IMR-90 (cell line): ENCODE measurements at places on chromosomes 16 and 17. TPM values are rescaled to one million over a fixed set of nuclear protein-coding genes. Genes with fewer than 3 reads are reported as not detected.

DNA sequence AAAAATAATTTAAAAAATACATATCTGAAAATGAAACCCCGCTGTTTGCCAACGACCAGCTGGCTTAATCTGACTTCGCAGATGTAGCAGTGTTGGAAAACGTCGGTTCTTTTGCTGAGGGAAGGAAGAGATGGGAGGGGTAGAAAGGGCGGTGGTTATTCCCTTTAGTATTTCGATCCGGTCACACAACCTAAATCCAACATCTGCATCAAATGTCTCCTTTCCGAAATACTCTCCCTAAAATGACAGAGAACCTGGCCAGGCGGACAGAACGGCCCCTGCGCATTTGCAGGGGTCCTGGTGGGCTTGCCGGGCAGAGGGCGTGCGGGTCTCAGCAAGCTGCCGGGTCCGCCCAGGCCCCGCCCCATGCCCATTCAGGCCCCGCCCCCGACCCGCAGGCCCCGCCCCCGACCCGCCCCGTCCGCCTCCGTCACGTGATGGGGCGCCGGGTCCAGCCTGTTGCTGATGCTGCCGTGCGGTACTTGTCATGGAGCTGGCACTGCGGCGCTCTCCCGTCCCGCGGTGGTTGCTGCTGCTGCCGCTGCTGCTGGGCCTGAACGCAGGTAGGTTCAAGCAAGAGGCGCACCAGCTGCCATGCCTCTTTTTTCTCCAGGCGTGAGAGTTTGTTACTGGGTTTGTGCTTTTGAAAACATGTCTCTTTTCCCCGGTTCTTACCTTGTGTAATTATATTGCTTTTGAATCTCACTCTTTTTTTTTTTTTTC lies at the start of gene SCPEP1:
TSS of gene SCPEP1 (plus strand) at position 459 of the 723 bp plus-strand sequence. CDS start at position 488, 29 bp downstream.
- DNase-seq = peak; percentile 70

DNA sequence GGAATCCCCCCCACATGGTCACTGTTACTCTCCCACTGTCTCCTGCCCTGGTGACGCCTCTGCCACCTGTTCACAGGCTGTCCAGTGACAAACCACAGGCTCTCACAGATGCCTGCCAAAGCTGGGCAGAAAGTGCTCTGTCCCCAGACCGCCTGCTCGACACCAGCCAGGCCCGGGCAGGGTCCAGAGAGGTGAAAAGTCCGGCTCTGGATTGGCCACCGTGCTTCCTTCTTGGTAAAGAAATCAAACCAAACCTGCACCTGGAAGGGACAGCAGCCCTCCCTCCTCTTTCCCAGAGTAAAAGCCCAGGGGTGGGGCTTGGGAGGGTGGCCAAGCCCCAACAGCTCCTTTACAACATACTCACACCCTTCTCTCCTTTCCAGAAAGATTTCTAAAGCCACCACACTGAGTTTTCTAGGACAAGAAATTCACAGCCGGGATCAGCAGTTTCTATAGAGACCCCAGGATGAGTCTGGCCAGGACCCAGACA lies 6.2 kb downstream of the PCGF2 start:
- no peak for DNase-seq

DNA sequence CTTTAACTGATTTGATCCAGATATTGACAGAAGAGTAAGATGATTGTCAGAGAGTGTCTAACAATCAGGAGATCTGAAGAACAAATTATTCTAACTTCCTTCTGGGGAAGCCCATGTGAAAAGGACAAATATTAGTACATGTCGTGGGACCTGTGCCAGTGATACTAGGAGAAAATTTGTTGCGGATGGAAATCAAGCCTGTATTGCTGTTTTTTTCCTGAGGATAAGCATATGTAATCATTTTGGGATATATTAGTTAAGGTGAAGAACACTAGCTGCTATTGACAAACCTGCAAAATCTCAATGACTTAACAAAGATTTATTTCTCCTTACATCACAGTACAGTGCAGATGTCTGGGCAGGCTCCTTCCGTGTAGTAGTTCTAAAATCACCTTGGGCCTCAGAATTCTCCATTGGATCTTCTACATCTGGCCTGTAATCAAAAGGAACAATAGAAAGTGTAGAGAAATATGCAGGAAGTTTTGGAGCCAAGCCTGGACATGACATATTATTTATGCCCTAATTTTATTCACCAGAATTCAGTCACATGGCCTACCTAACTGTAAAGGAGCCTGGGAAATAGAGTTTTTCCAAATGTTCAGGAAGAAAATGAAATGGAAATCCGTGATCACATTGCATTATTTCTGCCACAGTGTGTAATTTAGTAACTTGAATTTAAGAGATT lies 58.3 kb downstream of the CYB561 start:
- no peak for DNase-seq

- no peak for DNase-seq
These were observed 26.1 kb upstream of the MLKL start for GRCh38 chr16:74726716-74727115.

The CRHR1 gene
- total RNA-seq = not detected in 2 replicates

The TPPP3 gene
- 0.54 and 0.56 TPM in 2 replicates for total RNA-seq

The PALB2 gene
- total RNA-seq = 8.6 and 11.7 TPM in 2 replicates

DNA sequence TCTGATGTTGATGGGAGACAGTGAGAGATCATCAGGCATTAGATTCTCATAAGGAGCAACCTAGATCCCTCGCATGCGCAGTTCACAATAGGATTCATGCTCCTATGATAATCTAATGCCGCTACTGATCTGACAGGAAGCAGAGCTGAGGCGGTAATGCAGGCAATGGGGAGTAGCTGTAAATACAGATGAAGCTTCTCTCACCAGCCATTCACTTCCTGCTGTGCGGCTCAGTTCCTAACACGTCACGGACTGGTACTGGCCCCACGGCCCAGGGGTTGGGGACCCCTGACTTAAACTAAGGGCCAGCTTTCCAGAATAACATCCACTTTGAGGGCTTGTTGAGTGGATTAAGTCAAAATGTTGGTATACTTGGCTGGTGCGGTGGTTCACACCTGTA lies 2.6 kb upstream of the TMEM219 start:
- no peak for DNase-seq
